Cortex of kidney (tissue), 1 donor: ENCODE measurements at places on chromosomes 6 and 20.

DNA sequence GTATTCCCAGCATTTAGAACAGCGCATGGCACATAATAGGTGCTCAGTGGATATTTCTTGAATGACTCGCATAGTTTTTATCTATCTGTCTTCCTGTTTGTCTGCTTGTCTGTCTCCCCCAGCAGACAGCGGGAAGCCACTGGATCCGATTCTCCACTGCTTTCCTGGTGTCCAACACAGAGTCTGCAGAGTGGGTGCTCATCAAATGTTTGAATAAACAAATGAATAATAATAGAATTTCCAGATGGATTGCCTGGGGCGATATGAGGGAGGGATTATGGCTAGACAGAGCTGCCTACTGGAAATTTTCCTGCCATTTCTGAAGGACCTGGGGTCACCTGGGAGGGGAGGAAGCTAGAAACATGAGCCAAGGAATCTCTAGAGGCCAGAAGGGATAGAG, 18.9 kb downstream of the CDH22 start:
- DNase-seq, result no peak

GRCh38 chr6:165821754-165822153, 158.7 kb upstream of the PDE10A start:
- DNase-seq, result no peak

DNA sequence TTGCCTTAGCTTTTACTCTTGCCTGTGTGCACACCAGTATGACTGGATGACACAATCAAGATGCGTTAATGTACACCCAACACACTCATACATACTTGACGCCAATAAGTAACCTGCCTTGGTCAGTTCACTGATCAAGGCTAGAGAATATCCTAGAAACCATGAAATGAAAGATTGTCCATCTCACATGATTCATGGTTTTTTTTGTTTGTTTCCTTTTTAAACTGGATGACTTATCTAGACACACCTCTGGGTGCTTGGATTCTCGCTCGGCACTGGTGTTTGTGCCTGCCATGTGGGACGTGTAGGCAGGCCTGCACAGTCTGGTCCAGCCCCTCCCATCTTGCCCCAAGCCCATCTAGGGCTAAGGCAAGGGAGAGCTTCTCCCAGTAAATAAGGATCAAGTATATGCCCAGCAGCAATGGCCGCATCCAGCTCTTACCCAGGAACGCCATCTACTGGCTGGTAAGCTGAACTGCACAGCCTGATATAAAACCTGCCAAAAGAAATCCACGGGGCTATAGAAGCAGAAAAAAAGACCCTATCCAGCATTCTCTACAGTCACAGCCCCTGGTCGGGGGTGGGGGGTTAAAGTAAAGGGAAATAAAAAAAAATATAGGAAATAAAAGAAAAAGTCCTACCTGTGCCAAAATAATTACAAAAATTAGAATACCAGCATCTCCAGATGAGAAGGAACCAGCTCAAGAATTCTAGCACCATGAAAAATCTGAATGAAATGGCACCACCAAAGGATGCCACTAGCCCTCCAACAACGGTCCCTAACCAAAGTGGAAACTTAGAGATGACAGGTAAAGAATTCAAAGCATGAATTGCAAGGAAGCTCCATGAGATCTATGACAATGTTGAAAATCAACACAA, 73.3 kb downstream of the OTOR start:
- no peak for DNase-seq

DNA sequence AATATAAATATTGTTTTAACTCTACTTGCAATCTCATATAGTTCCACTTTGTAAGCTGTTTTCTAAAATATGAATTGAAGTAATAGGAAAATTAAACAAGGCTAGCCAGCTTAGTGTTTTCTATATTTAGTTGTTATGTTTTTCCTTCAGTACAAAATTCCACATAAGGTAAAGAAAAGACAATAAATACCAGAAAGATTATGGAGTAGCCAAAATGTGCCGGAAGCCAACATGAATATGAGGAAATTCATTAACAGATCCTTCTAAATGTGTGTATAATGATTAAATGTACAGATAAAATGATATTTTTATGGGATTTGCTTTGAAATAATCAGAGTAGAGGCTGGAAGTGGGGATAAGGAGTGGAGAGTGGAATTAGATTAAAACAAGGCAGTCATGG, 52.5 kb upstream of the COL21A1 start:
- no peak for DNase-seq

- no peak for DNase-seq
Observed at GRCh38 chr6:105791583-105792318, 294.4 kb upstream of the PRDM1 start.

DNA sequence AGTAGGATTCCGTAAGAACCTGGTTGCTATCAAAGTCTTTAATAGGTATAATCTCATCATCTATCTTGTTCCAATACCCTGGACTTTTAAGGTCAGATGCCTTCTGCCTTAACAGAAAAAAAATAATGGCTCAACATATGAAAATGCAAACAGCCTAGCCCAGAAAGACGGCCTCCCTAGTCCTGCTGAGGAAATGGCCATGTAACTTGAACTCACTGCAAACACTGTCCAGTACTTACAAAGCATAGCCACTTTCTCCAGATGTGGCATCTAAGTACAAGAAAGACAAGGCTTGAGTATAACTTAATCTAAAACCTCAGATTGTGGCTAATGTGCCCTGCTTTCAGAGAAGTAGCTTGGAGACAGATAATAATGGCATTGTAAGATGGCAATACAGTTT, 26.5 kb downstream of the FASTKD5 start:
- DNase-seq, result no peak

- no peak for DNase-seq
Observed at GRCh38 chr20:11003341-11003740, 329.5 kb upstream of the JAG1 start.

DNA sequence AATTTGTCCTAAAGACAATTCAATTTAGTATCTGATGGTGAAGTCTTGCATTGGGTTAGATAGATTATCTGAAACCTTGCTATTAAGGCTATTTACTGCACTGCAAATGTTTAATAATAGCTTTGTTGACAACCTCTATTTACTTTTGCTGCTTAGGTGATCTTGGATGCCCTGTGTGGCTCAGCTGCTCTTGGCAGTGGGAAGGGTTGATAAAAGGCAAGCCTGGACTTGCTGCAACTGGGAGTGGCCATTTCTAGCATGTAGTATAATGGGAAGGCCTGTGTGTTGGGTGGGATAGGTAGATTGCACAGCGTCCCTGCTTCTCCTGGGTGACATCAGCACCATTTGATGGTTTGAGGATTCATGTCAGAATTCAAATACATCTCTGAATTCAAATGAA, 49.1 kb downstream of the ARMC2 start:
- DNase-seq, result no peak

DNA sequence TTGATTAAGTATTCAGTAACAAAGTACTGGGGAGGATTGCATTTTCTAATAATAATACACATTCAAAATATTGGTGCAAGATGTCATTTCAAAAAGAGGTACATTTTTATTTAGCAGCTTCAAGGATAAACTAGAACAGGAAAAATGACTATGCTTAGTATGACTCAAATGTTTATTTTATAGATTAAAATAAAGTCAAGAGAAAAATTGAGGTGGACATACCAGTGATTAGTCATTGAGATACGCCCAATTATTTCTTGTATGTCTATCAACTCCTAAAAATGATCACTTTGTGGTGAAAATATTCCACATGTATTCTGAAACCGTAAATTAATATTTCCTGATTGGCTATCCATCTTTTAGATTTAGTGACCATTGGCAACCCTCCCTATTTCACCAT, 96.7 kb downstream of the PHF3 start:
- no peak for DNase-seq
